Midbrain (tissue), 1 donor: ENCODE measurements at places on chromosomes 2 and 18.
A peak's percentile ranks its signal among the peaks of the same experiment; 100 is the strongest.

- no peak for DNase-seq
Measured at GRCh38 chr2:31578316-31578715, 2.4 kb downstream of the SRD5A2 start.

DNA sequence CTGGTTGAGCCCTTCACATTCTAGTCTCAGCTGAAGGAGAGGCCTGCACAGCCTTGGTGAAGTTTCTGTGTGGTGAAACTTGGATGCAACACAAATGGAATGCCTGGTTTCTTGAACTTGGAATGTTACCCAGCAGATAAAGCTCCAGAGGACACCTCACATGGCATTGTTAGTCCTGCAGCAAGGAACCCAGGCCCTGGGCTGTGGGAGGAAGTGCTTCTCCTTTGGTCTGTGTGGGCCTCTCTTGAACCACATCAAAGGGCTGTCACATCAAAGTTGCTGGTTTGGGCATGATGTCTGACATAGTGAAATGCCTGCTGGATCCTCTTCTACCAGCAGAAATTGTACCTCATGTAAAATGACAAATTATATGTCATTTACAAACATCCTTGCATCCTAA lies 198.5 kb downstream of the FHOD3 start:
- DNase-seq, result no peak

GRCh38 chr2:181849601-181850000 lies 41.9 kb upstream of the ITPRID2 start:
- no peak for DNase-seq

DNA sequence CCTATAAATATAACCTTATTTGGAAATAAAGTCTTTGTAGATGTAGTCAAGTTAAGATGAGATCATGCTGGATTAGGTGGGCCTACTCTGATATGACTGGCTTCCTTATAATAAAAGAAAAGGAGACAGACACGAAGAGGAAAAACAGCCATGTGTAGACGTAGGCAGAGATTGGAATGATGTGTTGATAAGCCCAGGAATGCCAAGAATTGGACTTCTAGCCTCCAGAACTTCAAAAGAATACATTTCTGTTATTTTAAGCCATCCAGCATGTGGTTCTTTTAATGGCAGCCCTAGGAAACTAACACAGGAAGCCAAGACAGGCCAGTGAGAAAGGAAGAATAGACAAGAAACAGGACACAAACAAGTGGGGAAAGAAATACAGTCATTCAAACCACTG lies 68.6 kb downstream of the NYAP2 start:
- no peak for DNase-seq

GRCh38 chr2:143877876-143878530 lies 641.9 kb downstream of the ZEB2 start:
- DNase-seq, result no peak

- DNase-seq, result no peak
Measured at GRCh38 chr2:11753452-11753885, 7.0 kb downstream of the LPIN1 start.

DNA sequence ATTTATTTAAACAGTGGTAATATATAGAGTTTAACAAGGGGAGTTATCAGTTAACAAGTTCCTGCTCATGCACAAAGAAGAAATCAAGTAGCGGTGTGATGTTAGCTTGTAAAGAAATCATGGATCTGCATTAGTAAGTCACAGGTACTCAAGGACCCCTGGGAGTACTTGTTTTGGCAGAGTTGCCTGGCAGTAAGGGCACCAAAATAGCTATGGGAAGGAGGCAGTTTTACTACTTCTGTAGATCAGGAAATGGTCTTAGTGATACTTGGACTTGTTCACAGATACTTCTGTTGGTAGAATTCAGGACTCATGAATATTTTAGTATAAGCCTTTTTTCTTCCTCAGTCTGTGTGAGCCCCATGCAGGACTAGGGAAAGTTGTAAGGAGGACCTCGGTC lies 107.3 kb upstream of the IL1R2 start:
- DNase-seq, result no peak

DNA sequence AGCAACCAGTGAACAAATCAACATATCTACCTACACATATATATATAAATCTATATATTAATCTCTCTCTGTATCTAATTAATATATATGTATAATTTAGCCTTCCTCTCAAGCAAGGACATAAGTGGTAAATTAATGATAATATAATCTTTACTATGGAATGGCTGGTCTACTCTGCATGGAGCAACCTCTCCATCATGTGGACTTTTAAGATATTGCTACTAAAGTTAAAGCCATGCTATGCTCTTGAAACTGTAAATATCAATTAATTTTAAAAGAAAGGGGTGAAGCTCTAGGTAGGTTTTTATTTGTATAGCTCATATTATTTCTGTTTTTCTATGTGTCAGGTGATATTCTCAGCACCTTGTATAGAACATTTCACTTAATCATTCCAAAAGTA lies 147.0 kb downstream of the PPP1R1C start:
- no peak for DNase-seq

- DNase-seq, result no peak
Measured at GRCh38 chr18:60746491-60746890, 373.9 kb upstream of the MC4R start.

DNA sequence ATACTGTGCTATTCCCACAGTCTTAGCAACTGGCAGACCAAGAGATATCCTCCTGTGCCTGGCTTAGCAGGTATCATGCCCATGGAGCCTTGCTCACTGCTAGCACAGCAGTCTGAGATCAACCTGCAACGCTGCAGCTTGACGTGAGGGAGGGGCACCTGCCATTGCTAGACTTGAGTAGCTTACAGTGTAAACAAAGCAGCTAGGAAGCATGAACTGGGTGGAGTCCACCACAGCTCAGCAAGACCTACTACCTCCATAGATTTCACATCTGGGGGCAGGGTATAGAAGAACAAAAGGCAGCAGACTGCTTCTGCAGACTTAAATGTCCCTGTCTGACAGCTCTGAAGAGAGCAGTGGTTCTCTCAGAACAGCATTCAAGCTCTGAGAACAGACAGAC lies 74.8 kb downstream of the AKAIN1 start:
- DNase-seq, result no peak

DNA sequence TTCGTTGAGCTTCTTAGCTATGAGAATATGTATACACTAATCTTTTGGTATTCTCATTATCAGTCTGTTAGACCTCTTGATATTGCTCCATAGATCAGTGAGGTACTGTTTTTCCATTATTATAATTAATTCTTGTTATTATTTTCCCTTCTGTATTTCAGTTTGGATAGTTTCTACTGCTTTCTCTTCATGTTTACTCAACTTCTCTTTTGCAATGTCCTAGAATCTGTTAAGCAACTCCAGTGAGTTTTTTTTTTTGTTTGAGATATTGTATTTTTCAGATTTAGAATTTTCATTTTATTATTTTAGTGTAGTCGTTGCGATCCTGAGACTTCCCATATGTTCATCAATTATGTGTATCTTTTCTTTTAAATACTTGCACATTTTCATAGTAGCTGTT lies 260.8 kb downstream of the SETBP1 start:
- DNase-seq, result no peak

DNA sequence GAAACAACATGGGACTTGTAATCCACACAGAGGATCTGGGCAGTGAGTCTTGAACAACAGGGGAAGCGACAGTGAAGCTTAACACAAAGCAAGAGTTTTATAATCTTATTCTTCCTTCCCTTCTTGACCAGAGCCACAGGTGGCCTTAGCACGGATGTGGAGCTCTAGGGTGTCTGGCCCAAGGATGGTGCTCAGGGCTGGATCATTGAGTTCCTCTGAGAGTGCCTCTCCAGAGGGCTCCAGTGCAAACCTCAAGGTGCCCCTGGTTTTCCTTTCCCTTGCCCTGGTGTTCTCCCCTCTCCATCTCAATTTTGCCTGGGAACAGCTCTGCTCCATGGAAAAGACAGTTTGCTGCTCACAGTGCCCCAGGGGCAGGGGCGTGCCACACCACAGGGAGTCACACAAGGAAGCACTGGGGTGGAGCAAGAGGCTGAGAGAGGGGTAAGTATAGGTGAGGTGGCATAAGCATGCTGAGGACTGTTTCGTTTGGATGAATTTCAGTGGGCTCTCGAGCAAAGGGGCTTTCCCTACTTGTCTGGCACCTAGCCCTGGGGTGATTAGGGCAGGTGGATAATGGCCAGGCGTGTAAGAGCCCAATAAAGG lies 88.6 kb upstream of the B3GNT7 start:
- DNase-seq, result no peak

DNA sequence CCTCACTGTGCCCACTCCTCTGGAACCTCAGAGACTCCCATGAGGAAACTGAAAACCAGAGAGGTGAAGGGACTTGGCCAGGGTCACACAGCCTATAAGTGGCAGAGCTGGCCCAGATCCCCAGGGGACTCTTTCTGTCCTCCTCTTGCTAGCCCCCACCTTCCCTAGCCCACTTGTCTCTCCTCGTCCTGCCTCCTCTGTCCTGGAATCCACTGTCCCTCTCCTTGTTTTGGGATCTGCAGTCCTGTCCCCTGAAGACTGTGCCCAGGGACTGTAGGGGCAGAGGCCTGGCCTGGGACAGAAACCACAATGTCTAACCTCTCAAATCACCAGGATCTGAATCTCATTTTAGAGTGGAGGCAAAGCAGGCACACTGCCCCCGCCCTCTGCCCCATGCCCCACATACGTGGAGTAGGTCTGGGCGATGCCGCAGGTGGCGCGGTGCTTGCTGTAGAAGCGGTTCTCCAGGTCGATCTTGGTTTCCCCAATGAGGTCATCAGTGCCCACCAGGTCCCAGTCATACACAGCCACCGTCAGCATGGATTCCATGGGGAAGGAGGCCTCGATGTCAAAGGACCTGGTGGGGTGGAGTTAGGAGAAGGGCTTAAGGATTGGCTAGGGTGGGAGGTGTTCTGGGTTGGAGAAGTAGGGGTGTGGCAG lies 12.5 kb downstream of the OTOF start:
- no peak for DNase-seq

DNA sequence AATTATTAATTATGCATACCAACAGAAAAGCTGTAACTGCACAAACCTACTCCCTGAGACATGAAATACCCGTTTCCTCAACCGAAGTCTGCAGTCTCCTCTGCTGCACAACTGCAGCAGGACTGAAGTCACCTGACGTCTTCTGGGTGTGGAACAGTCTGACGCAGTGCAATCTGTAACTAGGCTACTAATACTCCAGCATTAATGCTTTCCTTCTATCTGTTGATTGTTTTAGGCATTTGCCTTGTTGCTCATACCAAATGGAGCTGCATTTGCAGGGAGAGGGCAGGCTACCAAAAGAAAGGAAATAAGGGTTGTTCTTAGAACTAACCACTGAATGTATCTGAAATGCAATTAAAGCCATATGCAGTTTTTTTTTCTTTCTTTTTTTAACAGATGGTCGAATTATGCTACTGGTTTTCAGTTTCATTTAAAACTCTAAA lies 40.1 kb downstream of the RTN4 start:
- peak; percentile 62 for DNase-seq

DNA sequence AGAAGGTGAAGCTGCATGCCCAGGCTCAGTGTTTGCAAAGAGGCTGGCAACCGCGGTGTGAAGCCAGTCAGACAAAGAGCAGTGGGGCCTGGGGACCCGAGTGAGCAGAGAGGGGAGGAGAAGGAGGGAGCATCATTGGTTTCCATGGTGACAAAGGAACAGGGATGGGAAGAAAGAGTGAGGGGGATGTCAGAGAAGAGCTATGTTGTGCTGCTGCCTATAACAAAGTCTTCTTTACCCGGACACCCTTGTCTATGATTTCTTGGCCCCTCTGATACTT lies 14.5 kb downstream of the TMEM247 start:
- no peak for DNase-seq

DNA sequence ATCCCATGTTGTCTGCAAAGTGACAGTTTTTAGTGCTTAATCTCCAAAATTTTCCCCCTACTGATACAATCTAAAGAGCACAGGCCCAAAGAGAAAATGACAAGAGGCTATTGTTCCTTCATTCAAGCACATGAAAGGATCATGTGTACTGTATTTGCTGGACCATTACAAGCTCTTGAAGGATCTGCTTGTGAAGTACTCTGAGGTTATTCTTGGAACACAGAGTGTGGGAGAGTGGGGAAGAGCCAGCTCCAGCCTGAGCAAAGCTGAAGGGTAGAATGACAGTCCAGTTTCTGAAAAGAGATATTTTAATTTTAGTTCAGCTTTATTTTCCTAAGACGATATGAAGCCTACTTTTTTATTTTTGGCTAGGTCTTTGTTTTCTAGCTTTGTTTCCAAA lies 112.2 kb downstream of the GALNT3 start:
- DNase-seq, result peak; percentile 47

DNA sequence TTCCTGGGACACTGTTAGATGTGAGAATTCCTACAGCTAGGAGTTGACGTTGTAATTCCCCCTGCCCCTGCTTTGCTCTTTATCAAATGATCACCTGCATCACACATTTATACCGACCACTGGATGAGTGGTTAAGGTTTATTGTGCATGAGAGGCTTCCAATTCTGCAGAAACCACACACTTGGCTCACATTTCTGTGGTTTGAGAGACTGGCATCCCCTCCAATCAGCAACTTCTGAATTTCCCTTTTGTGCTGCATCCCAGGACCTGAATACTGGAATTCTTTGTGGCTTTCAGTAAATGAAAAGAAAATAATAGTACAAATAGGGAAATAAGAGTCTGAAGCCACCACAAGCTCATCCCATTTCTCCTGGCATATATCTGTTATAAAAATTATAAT lies 628.7 kb upstream of the PIK3C3 start:
- no peak for DNase-seq

DNA sequence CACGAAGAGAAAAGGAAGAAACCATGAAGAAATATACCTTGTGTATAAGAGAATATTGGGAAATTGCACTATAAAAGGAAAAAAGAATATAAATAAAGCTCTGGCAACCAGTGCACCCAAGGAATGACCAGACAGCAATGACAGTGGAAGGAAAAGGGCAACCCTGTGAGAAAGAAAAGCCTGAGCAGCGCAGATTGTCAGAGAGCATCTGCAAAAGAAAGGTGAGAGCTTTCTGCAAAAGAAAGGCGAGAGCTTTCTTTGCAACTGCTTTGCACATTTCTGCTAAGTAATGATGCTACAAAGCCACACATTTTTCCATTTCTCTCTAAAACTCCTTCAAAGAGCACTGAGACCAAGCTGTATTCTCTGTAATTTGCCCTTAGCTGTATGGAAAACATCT lies 83.6 kb downstream of the CTNNA2 start:
- no peak for DNase-seq

GRCh38 chr2:175890636-175891242 lies 111.3 kb downstream of the LNPK start:
- no peak for DNase-seq

- DNase-seq, result no peak
Measured at GRCh38 chr2:121242976-121243375, 42.0 kb downstream of the TFCP2L1 start.
